Activated naive CD4-positive, alpha-beta T cell treated with anti-CD3 and anti-CD28 coated beads, Interleukin-2, amount 10 ng/mL, durations not matched to agents 7 days and 5 days (primary cell): ENCODE measurements at places on chromosomes 5 and 9.

GRCh38 chr9:111096051-111096450, 57.8 kb upstream of the LPAR1 start:
- H3K36me3 ChIP-seq: no peaks in the 10 kb centered on the region
- H3K27me3 ChIP-seq: no peaks in the 10 kb centered on the region
- H3K4me1 ChIP-seq: no peaks in the 10 kb centered on the region

DNA sequence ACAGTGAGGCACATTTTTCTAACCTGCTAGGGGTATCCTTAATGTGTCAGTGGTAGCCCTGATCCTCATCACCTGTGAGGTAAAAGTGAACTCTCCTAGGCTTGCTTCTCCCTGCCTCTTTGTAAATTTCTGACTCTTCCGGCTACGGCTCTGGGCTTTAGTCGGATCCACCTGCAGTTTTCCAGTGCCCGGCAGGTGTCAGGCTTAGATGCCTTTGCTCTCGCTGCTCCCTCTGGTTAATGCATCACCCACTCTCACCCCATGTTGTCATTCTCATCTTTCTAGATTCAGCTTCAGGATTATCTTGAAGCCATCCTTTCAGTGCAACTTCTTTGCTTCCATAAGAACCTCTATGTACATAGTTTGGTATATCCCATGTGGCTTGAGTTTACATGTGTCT, 3.6 kb downstream of the CEP78 start:
- peaks cover 3% of the 10 kb centered on the region for H3K27me3 ChIP-seq
- no peak overlapping the region for H3K4me3 ChIP-seq
- DNase-seq: no peak
- H3K27ac ChIP-seq: no peak overlapping the region
- peaks cover 42% of the 10 kb centered on the region for H3K36me3 ChIP-seq

- no peak overlapping the region for H3K4me3 ChIP-seq
- H3K36me3 ChIP-seq: no peaks in the 10 kb centered on the region
- H3K4me1 ChIP-seq: no peaks in the 10 kb centered on the region
- DNase-seq: no peak
Observed at GRCh38 chr5:51882647-51883046, 499.4 kb downstream of the ISL1 start.

DNA sequence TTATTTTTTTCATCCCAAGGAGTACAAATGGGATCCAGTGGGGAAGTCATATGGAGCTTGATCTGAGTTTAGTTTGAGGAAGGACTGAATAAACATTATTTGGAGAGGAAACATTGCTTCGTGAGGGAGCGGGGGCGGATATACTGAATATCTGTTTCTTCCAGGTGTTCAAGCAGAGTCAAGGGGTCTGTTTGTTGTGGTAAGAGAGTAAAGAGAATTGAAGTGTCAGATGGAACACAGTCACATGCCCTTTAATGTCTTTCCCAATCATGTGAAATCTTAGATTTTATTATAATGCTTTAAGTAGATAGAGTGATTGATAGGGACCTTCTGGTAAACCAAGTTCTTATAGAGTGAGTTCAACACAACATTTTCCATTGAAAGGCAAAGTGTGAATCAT, 33.7 kb downstream of the DDX46 start:
- H3K36me3 ChIP-seq: peaks cover 59% of the 10 kb centered on the region
- H3K4me3 ChIP-seq: no peak overlapping the region
- no peak for DNase-seq
- no peaks in the 10 kb centered on the region for H3K4me1 ChIP-seq
- H3K27ac ChIP-seq: no peak overlapping the region
- no peaks in the 10 kb centered on the region for H3K27me3 ChIP-seq

DNA sequence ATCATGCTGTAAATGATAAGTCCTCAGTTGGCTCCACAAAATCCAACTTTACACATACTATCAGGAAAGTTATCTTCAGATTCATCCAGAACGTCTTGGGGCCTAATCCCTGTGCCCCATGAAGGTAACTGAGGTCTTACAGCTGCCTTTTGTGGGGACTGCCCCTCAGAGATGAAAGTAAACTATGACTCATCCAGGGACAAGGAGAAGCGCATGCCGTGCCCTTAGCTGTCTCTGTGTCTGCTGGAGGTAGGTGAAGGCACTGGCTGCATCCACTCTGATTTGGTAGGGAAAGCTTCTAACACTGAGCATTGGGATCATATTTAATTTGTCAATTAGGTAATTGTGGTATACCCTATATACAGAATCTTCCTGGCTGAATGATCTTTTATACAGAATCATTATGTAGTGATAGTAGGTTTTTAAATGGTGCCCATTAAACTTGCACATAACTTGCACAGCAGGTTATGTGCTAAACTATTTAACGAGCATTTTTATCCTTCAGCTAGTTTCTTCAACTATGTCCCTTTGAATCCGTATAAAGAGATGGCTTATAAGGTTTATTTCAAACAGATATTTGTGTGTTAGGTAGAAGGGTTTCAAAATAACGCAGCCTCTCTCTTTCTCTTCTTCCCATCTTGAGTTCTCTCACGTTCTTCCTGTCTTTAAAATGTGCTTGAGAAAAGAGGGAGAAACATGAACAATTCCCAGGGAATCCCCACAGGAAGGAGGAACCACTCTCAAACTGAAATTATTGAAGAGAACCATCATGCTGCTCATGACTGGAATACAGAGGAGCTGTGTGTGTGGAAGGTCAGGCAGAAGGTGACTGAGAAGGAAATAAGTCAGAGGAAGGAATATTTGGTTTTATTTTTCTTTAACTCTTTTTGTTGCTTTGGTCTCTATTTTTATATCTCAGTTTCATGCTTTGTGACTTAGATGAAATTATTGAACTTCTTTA, 250.9 kb downstream of the CD180 start:
- no peak overlapping the region for H3K4me3 ChIP-seq
- H3K27ac ChIP-seq: no peak overlapping the region
- peaks cover 5% of the 10 kb centered on the region for H3K4me1 ChIP-seq
- no peaks in the 10 kb centered on the region for H3K36me3 ChIP-seq
- H3K27me3 ChIP-seq: peaks cover 7% of the 10 kb centered on the region

- no peak for DNase-seq
- H3K27me3 ChIP-seq: no peaks in the 10 kb centered on the region
- no peak overlapping the region for H3K27ac ChIP-seq
- H3K4me3 ChIP-seq: no peak overlapping the region
- no peaks in the 10 kb centered on the region for H3K4me1 ChIP-seq
Observed at GRCh38 chr9:76962732-76963131, 56.7 kb upstream of the FOXB2 start.

GRCh38 chr9:38768351-38768761, 48.4 kb upstream of the FAM240B start:
- H3K4me3 ChIP-seq: no peak overlapping the region
- H3K27me3 ChIP-seq: no peaks in the 10 kb centered on the region
- no peak for DNase-seq
- H3K4me1 ChIP-seq: no peaks in the 10 kb centered on the region
- no peak overlapping the region for H3K27ac ChIP-seq
- H3K36me3 ChIP-seq: no peaks in the 10 kb centered on the region

DNA sequence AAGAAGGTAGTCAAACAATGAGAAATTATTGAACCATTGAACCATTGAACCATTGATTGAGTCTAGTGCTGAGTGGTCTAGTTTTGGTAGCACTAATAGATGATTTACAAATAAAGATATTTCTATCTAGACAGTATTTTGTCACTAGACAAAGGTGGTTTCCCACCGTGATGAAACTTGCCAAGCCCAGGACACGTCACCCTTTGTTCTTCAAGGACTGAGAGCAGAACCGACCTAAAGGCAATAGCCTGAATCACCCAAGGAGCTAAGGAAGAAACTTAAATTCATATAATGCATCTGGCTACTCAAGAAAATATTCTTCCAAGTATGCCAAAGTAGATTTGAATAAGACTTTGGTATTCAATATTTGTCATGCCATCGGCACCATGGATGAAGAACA, 103.3 kb downstream of the ESM1 start:
- peaks cover 86% of the 10 kb centered on the region for H3K27me3 ChIP-seq
- peaks cover 18% of the 10 kb centered on the region for H3K4me1 ChIP-seq
- H3K27ac ChIP-seq: no peak overlapping the region
- no peak overlapping the region for H3K4me3 ChIP-seq

GRCh38 chr9:71136696-71137095, 15.3 kb upstream of the TRPM3 start:
- no peak overlapping the region for H3K4me3 ChIP-seq
- DNase-seq: no peak
- no peaks in the 10 kb centered on the region for H3K36me3 ChIP-seq
- no peaks in the 10 kb centered on the region for H3K27me3 ChIP-seq
- H3K4me1 ChIP-seq: no peaks in the 10 kb centered on the region

DNA sequence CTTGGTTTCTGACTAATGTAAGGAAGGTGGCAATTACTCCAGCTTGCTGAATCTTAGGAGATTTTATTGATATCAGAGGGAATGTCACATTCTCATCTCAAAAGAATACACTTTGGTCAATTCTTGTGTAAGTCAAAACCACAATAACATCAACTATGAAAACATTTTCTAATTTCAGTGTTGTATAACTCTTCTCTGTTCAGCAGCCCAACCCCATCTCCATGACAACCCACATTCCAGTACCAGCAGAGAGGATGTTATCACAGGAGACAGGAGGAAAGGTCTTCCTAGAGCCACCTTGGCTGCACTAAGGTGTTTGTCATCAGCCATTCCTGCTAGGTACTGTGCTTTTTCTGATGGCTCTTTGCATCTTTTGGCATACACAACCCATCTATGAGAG, 529.1 kb upstream of the BRINP1 start:
- no peaks in the 10 kb centered on the region for H3K4me1 ChIP-seq
- H3K27ac ChIP-seq: no peak overlapping the region
- no peak for DNase-seq
- H3K27me3 ChIP-seq: no peaks in the 10 kb centered on the region
- H3K36me3 ChIP-seq: no peaks in the 10 kb centered on the region

DNA sequence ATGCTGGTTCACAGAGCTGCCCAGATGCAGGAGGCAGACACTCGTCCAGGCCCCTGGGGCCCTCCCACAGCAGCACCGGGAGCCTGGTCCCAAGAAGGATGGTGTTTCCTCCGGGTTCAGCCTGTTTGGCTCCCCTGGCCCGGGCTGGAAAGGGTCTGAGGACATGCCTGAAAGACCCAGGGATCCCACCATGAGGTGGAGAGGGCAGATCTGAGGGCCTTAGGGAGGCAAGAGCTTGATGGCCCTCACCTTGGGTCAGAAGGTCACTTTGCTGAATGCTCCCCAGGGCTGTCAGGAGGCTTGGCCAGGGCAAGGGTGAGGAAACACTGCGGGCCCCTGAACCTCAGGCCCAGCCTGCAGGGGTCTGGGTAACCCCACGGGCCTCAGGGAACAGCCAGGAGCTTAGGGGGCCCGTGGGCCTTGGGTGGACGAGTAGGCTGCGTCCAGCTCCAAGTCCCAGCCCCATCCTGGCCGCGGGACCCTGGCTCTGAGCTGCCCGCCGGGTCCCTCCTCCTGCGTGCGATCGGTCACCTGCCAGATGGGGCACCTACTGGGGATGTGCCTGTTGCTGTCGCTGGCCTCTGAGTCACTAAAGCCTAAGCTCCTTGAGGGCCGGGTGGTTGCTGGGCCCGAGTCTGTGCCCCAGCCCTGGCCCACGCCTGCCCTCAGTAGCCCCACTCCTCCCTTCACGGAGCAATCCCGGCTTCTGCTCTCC, 106.2 kb downstream of the ZNF354C start:
- no peaks in the 10 kb centered on the region for H3K36me3 ChIP-seq
- H3K27ac ChIP-seq: no peak overlapping the region
- peaks cover 3% of the 10 kb centered on the region for H3K4me1 ChIP-seq
- peaks cover 5% of the 10 kb centered on the region for H3K27me3 ChIP-seq
- no peak for DNase-seq

DNA sequence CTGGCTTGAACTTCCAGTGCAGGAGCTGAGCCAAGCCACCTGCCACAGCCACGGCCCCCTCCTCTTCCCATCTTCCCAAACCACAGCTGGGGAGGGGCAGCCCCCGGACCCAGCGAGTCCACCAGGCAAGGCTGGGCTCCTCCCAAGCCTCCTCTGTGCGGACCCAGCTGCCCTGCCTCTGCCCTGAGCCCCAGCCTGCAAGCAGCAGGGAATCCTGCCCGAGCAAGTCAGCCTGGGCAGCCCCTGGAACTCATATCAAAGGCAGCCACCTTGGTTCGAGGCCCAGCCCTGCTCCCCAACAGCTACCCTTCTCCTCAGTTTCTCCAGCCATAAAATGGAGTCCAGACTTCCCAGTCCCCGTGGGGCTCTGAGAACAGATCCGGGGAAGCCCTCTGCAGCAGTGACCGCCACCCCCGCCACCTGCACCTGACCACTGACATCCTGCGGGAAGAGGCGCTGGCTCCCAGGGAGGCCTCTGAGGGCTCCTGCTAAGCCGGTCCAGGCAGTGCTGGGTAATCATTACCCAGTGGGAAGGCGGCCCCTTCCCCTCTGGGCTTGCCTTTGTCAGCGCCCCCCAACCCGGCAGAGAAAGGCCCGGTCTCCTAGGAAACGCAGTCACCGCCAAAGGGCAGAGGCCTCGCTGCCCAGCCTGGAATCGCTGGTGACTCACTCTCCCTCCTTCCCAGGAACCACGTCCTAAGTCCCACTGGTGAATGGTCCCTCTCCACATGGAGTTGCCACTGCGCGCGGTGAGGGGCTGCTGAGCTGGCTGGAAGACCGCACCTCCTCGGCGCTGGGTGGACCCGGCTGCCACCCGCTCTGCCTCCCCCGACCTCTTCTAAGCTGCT, 1.5 kb downstream of the VAV2 start:
- peaks cover 2% of the 10 kb centered on the region for H3K4me1 ChIP-seq
- H3K4me3 ChIP-seq: peak overlapping the region; percentile 52
- no peaks in the 10 kb centered on the region for H3K36me3 ChIP-seq

DNA sequence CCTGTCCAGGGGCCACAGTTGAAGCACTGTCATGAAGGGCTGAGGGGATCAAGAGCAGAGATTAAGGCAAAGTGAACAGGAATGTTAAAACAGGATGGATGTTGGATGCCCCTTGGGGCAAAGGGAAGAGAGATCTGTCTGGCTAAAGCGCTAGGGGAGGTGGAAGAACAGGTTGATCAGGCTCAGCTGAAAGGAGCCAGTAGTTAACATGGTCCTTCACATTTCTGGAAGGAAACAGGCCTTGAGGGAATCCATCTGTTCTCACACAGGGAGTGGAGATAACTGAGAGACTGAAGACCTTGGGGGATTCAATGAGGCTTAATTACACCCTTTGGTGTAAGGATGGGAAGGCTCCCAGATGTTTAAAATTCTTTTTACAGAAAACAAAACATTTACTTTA, 5.8 kb downstream of the HAPLN1 start:
- H3K36me3 ChIP-seq: no peaks in the 10 kb centered on the region
- no peaks in the 10 kb centered on the region for H3K27me3 ChIP-seq
- H3K4me1 ChIP-seq: no peaks in the 10 kb centered on the region
- H3K4me3 ChIP-seq: no peak overlapping the region
